ENCODE measurements at places on chromosomes 6 and 20.

DNA sequence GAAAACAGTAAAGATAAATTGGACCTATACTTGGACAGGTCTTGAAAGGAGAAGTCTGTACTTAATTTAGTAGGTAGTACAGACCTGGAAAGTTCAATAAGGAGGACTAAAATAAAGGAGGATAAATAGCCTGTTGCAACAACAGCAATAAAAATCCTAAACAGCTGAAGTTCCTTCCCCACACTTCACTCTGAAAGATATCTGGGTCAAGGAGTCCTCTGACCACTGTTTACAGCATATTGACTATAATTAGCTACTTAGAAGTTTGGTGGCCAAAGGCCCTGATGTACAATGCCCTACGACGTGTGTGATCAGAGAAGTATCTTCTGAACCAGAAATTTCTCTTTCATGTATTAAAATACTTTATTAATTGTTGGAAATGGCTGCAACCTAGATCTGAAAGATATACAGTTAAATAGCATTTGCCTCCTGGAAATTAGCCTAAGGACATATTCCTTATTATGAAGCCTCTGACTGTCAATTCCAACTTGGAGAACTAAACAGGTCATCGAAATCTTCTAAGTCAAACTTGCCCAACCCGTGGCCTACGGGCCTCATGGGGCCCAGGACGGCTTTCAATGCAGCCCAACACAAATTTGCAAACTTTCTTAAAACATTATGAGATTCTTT is 82.8 kb downstream of the KIF13A start:
- no peak for DNase-seq

- no peak for DNase-seq
These were observed 2.3 kb downstream of the BMP6 start for GRCh38 chr6:7727946-7728854.

DNA sequence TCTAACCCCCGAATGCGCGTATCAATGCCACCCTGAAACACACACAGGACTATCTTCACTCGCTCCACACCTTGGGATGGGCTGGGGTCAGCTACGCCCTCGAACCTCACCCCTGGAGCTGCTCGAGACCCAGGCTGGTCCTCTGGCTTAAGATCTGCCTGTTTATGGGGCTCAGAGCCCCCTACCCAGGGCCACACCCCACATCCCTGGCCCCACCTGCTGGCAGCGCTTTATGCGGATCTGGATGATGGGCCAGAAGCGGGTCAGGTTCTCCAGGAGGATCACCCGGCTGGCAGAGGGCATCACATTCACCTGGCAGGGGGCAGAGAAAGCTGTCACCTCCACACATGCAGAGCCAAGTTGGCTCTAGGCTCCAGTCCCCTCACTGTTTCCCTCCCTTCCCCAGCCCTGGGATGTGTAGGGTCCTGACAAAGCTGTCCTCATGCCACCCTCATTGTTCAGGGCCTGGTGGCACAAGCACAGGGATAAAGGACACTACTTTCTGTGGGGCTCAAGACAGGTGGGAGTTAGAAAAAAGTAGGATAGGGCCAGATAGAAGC is 8.2 kb downstream of the CUL7 start:
- DNase-seq: no peak

DNA sequence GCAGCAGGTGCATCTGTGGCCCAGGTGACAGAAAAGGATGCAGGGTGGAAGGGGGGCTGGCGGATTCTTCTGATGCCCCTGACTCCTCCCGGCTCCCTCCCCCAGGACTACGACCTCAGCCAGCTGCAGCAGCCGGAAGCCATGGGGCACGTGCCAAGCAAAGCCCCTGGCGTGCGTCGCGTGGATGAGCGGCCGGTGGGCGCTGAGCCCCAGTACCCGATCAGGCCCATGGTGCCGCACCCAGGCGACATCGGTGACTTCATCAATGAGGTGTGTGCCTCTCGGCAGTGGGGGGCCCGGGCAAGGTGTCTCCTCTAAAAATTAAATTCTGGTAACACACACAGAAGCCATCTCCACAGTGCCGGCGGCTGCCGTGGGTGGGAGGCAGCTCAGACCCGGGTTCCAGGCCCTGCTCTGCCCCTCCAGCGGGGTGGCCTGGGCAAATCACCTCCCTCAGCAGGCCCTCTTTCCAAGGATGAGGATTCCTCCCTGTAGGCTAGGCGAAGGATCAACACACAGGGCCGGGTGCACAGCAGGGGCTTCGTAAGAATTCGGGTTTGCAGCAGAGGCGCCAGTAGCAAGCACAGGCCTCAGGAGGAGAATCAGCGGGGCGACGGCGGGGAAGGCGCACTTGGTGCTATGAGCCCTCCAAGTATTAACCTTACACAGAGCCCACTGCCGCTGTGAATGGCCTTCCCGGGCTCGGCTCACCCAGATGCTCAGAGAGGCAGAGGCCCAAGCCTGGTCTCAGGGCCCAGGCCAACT is 131.5 kb downstream of the TAF4 start:
- no peak for DNase-seq

DNA sequence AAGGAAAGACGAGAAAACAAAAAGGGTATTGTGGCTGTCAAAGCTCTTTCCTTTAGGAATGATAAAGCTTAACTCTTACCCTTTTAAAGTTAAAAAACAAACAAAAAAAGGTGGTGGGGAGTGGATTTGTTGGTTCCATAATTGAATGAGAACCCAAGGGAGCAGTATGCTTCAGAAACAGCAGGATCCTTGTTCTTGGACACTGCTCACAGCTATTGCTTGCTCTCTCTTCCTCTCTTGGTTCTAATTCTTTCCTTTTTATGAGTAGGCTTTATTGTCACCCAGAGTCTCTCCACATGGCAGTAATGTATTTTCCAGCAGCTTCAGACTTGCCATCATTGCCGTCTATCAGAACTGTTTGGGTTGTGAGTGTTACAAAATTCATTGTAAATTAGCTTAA is 18.7 kb upstream of the ATRN start:
- no peak for DNase-seq

GRCh38 chr6:6912817-6913744 is 194.7 kb upstream of the RREB1 start:
- no peak for DNase-seq

DNA sequence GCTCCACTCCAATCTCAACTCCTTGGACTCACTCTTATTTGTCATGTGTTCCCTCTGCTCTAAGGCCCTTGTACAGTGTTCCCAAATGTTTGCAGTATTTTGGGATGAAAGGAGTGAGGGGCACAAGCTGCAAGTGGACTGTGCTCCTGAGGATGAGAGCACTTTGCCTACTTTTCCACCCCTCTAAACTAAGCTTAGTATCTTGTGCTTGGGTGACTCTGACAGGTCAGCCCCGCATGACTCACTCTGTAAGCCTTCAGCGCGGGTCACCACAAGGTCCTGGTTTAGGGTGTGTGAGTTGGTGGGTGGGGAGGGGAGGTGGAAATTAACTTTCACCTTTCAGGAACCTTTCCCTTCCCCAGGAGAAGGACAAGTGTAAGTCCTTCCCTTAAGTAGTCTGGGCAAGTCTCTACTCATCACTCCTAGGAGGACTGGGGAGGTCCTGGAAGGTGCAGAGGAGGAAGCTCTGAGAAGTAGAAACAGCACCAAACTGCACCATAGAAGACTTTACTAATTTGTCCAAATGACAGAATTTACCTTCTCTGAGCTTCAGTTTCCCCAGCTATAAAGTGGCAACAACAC is 68.8 kb upstream of the EPB41L1 start:
- peak; percentile 40 for DNase-seq

DNA sequence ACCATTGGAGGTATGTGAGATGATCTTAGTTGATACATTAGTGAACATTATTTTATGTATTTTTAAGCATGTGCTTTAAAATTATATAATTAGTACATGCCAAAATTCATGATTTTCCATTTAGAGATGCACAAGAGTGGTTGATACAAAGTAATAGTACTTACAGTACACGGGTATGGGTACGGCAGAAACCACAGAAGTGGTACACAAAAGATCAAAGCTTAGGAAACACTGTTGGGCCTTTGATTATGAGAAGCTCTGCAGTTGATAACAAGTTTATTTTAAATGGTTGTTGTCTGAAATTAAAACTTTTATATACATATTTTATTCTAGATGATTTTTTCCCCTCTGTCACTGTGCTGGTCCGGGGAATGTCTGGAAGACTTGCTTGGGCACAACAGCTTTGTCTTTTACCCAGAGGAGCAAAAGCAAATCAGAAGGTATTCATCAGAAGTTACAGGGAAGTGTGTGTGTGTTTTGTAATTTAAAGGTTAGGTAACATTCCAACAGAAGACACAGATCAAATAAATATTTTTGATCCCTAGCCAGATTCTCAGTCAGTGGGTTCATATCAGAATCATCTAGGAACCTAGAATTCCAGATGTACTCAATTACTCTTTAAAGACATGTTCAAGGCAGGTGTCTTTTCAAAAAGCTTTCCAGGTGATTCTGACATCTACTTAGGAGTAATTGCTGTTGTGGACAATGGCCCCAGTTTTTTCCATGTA is 32.5 kb upstream of the ADIG start:
- DNase-seq: no peak

DNA sequence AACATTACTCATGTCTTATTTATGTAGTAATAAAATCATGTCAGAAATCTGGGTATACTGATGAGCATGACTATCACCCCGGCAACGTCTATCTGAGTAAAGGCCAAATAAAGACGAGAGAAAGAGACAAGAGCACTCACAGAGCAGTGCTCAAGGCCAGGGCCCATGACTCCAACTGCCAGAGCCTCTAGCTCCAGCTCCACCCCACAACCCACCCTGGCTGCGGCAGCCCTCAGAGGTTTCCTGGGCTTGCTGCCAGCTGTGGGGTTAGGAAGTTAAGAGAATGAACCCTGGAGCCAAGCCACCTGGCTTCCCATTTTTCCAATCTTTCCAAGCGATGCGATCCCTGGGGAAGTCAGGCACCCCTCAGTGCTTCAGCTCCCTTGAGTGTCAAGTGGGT is 92.0 kb upstream of the PAX1 start:
- no peak for DNase-seq

DNA sequence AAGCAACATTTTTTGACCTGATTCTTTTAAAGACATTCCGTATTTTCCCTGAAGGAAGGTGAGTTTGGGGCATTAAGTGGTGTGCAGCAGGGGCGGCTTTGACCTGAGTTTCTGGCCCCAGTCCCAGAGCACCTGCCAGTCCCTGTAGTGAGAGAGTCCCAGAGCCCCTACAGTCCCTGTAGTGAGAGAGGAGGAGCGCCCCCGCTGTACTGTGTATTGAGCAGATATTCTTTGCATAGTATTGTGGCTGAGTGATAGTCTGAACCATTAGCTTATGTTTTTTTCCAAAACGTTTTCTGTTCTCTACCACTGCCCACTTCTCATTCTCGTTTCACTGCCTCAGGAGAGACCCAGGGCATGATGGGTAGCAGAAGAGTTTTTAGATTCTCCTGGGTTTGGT is 17.2 kb upstream of the SH3BGRL2 start:
- DNase-seq: no peak

- no peak for DNase-seq
These were observed 47.8 kb downstream of the ELOVL5 start for GRCh38 chr6:53300656-53301551.

DNA sequence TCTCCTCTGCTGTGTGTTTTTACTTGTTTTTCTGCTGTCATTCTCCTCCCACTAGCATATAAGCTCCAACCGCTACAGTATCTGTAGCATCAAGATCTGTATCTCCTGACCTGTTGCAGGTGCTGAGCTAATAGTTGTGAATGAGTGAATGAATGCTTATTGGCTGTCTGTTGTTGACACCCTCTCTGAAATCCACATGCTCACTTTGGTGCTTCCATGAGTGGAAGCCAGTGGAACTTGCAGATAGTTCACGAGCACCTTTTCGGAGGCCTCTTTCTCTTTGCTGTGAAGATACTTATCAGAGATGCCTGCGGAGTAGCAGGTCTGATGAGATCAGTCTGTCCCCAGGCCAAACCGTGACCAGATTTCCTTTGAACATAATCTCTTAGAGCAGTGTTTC is 117.3 kb downstream of the EYA2 start:
- DNase-seq: no peak

GRCh38 chr6:157305670-157306653 is 17.4 kb downstream of the TMEM242 start:
- no peak for DNase-seq

- no peak for DNase-seq
These were observed 48.9 kb downstream of the RNASET2 start for GRCh38 chr6:166907373-166907841.

DNA sequence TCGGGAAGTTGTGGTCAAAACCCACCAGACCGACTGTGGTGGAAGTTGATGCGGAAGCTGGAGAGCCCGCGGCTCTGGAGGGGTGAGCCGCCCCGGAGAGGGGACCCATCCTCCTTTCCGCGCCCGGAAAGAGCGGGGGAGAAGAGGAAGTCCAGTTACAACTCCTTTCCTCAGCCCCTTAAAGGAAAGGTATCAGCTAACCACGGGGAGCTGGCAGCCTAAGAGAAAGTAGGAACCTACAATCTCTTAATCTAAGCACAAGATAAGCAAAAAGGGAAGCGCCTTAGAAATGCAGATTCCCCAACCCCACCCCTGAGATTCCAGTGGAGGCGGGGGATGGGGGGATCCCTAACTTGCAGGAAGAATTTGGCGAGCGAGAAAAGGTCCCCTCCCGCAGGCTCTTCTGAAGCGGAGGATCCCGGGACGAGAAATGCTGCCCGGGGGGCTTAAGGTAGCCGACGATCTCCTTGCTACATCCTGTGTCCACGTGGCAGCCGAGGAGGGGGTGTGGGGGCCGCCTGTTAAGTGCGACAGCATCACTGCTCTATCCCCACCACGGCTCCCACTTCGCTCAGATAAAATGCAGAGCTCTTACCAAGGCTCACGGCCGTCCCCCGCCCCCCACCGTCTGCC is 87.5 kb downstream of the ZFP64 start:
- DNase-seq: no peak

DNA sequence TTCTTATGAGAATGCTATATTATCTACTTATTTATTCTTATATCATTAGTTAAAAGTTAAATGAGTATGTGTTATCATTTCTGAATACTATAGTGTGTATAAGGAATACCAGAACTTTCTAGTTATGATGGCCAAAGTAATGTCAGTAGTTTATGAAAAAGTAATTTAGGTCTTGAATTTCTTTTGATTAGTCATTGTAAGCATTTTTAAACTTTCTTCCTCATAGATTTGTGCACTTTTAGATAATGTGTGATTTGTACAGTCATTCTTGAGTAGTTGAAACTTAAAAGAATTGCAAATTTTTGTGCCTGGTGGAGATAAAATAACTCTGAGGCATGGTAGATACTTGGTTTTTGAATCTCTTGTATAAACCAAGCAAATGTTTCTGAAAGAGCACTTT is 311.3 kb downstream of the CDKAL1 start:
- DNase-seq: no peak

- no peak for DNase-seq
These were observed 316.6 kb downstream of the RFPL4B start for GRCh38 chr6:112663698-112664097.

DNA sequence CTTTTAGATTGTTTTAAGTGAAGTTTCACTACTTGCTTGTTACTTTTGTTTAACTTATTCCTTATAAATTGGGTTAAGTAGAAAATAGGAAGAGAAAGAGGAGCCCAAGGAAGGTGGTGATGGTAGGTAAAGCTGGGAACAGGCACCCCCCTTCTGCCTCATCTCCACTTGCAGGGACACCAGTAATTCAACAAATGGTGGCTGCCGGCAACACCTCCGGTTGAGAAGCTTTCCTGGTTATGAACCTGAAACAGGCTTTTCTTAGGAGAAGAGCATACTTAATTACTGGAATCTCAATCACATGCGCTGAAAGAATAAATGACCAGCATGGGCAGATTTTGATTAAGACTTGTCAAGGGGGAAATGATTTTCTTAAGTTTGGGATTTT is 158.9 kb upstream of the ZNF217 start:
- DNase-seq: no peak

GRCh38 chr6:132357120-132357519 is 44.2 kb downstream of the MOXD1 start:
- no peak for DNase-seq

GRCh38 chr6:168102315-168102985 is 23.4 kb upstream of the FRMD1 start:
- DNase-seq: no peak

GRCh38 chr6:144546807-144547206 is 261.7 kb downstream of the UTRN start:
- DNase-seq: no peak

All from kidney glomerular epithelial cell (primary cell).